ENCODE measurements at places on chromosomes 6 and 20. TPM values are rescaled to one million over a fixed set of nuclear protein-coding genes. Genes with fewer than 3 reads are reported as not detected.

The DAAM2 gene
- total RNA-seq, result not detected

GRCh38 chr6:105869835-105870440 is 216.2 kb upstream of the PRDM1 start:
- DNase-seq, result no peak

- peak; percentile 46 for DNase-seq
Observed at GRCh38 chr20:25750765-25751696, 54.4 kb upstream of the ZNF337 start.

The RSPO3 gene
- total RNA-seq, result not detected

The RSPH4A gene
- 0.64 TPM for total RNA-seq

The ZSCAN16 gene
- total RNA-seq, result 7.7 TPM

The CAP2 gene
- total RNA-seq, result not detected

- DNase-seq, result no peak
Observed at GRCh38 chr6:37893257-37893656, 73.7 kb downstream of the ZFAND3 start.

DNA sequence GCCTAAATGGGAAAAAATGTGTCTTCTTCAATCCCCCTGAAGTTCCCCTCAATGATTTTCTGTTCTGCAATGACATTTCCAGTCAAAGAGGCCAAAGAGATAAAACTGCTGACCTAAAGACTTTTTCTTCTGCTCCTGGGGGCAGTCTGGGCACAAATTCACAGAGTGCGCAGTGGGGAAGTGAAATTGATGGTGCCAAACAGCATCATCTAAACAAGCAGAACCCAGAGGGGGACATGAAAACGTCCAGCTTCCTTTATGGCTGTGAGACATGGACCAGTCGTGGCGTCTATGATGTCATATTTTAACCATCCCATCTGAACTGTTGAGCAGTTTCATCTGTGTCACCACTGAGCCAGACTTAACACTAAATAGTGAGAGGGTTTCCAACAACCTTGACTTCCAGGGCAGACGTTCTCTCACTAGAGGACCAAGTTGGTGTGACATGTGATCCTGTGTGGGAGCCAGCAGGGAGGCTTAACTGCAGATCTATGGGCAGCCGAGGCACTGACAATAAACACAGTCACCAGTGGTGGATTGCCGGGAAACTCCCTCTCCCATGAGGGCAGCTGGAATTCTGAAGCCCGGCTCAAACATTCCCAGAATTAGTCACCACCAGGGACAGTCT is 12.4 kb downstream of the SCML4 start:
- DNase-seq, result no peak
